ELR (cell line): ENCODE measurements at places on chromosomes 12 and 14.

GRCh38 chr14:88251650-88252049, 71.4 kb downstream of the KCNK10 start:
- DNase-seq, result no peak

DNA sequence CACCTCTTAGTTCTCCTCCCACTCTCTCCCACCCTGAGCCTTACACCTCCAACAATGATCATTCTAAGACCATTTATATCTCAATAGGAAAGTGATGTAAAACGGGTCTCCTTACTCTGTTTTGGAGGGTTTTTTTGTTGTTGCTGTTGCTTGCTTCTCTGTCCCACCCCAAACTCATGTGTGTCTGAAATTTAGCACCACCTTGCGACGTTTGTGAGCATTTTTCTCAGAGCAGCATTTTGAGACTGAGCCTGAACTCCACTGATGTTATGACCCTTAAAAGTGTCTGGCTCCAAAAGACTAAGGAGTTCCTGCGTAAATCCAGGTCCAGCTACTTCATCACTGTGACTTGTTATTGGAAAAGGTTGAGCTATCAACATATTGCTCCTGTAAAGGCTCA, 155.0 kb downstream of the DAD1 start:
- DNase-seq, result no peak

DNA sequence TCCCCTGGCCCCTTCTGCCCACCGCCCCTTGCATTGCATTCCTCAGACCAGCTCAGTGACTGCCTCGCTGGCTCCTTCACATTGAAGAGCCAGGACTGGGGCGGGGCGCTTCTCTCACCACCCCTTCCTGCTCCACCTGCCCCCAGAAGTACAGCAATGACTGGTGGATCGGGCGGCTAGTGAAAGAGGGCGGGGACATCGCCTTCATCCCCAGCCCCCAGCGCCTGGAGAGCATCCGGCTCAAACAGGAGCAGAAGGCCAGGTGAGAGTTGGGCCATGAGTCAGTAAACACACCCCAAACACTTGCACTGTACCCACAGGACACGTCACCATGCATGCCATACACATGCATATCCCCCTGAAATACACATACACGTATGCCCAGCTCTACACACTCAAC, 5.8 kb downstream of the CACNB3 start:
- no peak for DNase-seq

DNA sequence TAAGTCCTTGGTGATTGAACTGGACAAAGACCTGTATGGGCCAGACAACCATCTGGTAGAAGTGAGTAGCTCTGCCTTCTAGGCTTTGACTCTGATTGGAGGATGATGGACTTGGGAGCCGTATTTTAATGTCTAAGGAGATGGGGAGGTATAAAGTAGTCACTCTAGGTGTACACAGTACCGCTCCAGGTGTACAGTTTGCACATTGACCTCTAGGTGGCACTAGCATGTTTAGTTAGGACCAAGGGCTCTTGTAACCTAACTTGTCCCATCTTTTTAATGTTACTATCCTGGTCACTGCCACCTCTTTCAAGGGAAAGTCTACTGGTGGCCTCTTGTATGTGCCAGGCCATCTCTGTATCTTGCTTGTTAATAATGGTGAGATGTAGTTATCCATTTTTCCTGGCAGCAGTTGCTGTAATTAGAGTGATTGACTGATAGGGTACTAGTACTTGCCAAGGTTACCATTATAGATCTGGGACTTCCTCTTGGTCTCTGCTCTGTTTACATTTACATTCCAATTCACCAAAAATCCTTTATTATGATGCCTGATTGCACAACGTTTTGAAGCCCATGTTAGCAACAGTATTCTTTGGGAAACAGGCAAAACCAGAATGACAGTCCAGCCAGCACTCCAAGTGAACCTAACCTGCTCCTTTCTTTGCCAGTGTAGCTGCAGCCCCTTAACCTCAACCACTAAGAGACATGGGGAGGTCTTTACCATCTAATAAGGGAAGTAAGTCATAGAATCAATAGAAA, 3.6 kb downstream of the SMARCD1 start:
- peak; percentile 77 for DNase-seq
